ENCODE measurements at places on chromosomes 16 and 17. TPM values are rescaled to one million over a fixed set of nuclear protein-coding genes. Genes with fewer than 3 reads are reported as not detected.

GRCh38 chr17:61325382-61326073, 74.1 kb upstream of the TBX2 start:
- DNase-seq, result no peak

- no peak for DNase-seq
Measured at GRCh38 chr16:60640038-60640437, 1396.2 kb downstream of the CDH8 start.

- DNase-seq, result no peak
Measured at GRCh38 chr17:27525836-27526603, 69.8 kb downstream of the KSR1 start.

DNA sequence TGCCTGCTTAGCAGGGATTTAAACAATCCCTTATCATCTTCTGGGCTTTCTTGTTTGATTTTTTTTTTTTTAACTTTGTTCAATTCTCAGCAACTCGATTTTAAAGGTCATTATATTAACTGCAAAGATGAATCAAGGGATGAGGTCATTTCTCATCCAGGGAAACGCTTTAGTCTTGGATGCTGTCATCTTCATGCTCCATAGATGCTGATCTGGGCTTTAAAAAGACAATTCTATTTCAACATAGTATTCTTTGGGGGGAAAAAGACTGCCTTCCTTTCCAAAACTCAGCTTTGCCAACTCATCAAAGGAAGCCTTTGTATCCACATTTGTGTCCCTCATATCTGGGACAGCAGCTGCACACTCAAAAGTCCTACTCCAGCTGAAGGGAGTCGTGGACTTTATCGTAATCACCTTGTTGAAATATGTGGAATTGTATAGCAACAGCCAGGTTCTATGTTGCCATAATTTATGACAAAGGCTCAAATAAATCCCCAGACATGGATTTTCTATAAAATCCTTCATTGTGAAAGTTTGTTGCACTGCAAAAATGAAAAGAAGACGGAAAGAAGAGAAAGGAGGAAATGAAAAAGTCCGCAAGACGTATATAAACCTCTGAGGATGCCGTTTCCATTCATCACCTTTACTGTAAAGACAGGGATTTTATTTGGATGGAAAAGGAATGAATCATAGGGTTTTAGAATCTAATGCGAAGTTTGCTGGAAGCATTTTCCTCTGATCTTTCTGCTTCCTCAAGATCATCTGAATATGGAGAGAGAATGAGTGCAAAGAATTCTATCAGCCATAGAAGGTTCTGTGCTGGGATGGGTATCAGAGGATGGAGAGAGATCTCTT, 48.6 kb upstream of the XYLT1 start:
- no peak for DNase-seq

DNA sequence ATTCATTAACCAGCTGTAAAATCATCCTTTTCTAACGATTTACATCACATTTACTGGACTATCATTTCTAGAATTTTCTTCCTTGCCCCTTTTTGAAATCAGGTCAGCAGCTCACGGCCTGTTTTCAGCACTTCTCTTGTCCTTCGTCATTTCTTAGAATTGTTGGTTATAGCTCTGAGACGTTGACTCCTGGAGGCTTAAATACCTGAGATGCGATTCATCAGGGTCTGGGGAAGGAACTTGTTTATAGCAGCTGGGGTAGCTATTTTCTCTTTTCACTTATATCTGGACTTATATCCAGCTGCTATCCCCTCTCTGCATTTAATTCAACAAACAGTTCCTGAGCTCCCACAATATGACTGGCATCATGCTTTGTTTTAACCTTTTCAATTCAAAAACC, 338.7 kb upstream of the TNRC6C start:
- no peak for DNase-seq

DNA sequence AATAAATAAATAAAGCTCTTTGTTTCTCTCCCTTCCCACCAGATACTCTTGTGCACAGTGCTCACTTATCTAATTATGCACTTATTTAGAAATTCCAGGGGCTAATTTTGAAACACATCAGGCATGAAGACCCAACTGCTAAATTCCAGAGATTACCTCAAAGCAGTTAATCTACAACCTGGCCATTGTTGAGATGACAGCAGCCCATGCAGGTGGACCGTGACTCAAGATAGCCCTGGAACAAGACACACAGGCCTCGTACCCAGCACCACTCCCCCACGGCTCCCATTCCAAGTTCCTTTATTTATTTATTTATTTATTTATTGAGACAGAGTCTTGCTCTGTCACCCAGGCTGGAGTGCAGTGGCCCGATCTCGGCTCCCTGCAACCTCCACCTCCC, 60.1 kb upstream of the NPEPPS start:
- no peak for DNase-seq

DNA sequence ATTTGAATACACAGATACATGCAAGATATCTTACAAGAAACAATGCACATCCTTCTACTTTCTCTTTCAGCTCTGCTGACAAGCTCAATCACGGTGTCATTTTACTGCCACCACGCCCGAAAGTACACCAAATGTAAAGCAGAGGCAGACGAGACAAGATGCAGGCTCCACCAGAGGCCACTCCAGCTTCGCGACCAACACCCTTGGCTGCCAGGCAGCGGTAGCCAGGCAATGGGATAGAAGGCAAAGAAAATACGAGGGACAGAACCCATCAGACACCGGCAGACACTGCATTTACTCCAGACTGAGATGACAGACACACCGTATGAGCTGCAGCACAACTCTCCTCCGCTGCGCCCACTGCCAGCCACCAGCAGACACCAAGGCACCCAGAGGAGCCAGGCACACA, 41.0 kb downstream of the USP22 start:
- no peak for DNase-seq

DNA sequence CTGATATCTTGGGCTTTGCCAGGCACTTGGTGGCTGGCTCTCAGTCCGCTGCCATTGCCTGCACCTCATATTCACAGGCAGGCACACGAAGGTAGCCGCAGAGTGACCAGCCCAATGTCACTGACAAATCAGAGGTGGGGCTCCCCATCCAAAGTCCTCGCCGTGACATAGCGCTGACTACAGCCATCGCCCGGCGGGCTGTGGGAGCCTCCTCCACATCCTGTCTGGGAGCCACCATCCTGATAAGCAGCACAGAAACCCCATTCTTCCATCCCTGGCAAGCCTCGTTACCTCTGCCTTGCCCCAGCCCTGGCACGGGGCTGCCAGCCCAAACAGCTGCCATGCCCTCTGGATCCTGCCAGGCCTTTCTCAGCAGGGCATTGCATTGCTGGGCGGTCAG, 437.8 kb downstream of the SLC39A11 start:
- no peak for DNase-seq

- peak; percentile 94 for DNase-seq
Measured at GRCh38 chr17:17839791-17840707, 3.3 kb upstream of the SREBF1 start.

- peak; percentile 46 for DNase-seq
Measured at GRCh38 chr16:84065536-84066132, 23.0 kb upstream of the SLC38A8 start.

- DNase-seq, result no peak
Measured at GRCh38 chr17:48755356-48755755, 26.8 kb upstream of the HOXB13 start.

GRCh38 chr17:31428512-31428911, 37.0 kb downstream of the RAB11FIP4 start:
- no peak for DNase-seq

DNA sequence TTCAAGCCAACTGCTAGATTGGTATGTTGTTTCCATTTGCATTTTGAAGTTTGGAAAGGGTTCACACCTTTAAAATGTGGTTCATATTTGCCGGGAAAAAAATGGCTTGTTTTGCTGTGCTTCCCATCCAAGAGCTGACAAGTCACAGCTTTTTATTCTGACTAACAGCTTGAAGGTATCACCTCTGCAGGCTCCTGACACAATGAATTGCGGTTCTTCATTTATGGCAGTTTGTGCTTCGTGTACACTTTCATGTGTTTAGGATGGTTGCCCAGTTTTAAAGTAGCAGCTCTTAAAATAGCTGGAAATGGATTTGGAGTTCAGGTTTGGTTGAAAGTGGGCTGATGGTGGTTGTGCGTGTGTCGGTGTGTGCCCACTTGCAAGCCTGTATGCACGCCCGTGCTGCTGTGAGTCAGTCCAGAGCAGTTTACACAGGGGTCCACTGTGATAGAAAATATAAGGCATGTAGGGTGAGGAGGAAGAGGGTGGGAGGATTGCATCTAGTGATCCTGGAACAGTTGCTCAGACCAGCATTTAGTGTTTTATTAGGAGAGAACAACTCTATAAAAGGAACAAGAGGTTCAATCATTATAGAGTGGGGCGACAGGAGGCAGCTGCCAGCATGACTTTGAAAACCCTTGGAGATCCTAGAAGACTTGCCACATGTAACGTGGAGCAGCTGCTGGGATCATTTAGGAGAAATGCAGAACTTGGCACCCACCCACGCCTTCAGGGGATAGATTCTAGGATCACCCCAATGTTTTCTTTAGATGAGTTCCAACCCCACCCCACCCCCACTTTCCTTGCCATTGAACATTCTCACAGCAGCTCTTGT, 108.0 kb upstream of the TBX2 start:
- DNase-seq, result no peak

DNA sequence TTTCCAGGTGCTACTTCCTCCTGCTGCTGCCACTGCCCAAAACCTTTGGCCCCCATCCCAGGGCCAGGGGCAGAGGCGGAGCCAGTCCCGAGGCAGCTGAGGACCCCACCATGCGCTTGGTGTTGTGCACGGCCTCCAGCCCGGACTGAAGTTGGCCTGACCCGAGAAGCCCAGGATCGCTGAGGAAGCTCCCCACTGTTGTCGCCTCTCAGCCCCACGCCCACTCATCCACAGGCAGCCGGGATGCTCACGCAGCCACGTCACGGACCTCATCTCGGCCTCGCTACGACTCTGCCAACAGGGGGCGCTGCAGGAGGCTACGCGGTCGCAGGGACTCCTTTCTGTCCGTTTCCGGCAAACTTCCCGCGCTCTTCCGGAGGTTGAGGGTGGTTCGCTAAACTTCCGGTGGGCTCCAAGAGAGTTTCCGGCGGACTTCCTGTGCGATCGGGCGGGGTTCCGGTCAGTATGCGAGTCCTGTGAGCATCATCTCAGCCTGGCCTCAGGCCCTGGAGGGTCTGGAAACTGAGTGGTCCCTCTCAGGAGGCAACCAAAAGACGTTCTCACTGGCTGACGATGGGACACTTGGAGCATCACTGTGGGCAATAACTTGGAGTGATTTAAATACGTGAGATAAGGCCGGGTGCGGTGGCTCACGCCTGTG, 12.4 kb downstream of the ZG16B start:
- peak; percentile 78 for DNase-seq

DNA sequence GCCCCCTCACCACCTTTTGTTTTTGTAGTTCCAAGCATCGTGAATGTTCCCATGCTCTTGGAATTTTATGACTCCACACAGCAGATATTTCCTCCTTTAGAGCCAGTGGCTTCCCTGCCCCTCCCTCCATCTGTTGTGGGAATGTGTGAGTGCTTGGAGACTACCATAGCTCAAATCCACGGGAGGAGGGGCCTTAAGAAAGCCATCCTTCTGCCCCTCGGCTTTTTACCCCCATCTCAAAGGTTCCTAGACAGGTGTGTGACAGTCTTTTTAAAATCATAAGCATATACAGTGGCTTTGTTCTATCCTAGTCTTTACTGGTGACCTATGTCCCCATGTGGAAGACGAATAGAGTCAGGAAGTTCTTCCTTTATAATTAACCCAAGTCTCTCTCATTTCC, 47.2 kb downstream of the YPEL2 start:
- DNase-seq, result no peak

DNA sequence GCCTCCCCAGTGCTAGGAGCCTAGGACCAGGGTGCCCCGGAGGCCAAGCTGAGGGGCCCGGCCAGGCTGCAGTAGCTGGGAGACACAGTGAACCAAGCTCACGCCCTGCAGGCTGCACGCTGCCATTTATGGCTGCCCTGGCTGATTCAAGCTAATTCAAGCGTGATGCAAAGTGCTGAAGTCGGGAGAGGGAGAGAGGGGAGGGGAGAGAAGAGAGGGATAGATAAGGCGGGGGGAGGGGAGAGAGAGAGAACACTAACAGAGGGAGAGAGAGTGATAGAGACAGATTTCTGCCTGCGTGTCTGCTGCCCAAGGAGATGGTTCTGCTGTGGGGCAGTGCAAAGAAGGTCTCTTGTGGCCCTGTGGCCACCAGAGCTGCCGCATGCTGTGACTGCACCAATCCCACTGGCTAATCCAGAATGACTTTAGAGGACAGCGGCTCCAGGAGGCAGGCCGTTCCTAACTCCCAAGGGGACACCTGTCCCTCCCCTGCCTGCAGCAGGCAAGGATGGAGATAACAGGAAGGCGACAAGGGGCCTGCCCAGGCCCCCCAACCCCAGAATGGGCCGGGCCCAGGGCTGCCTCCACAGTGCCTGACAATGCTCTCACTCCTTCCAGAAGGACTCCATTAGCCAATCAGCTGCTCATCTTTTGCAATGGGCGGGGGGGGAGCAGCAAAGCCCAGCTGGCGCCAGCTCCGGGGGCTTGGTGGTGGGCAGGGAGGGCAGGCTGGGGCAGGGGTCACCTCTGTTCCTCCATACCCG, 12.9 kb downstream of the MXRA7 start:
- DNase-seq, result no peak

GRCh38 chr16:15993541-15993940, 44.1 kb downstream of the ABCC1 start:
- DNase-seq, result no peak

GRCh38 chr17:27651411-27652345, 20.7 kb downstream of the LGALS9 start:
- peak; percentile 75 for DNase-seq

DNA sequence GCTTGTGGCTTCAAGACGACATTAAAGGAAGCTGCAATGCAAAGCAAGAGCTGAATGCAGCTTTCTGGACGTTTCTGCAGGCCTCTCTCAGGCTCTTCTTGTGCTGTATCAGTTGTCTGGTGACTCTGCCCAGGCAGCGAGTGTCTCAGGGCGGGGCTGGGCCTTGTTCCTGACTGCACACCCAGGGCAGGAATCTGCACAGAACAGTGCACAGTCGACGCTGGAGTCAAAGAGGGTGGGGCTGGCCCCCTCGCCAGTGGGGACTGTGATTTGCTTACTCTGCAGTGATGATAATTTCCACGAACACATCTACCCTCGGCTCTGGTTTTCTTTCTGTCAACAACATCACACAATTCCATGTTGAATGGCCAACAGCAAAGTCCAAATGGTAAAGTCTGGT, 60.7 kb downstream of the IRF8 start:
- DNase-seq, result no peak

- DNase-seq, result no peak
Measured at GRCh38 chr16:74713325-74713724, 12.7 kb upstream of the MLKL start.

GRCh38 chr17:67605256-67605912, 112.4 kb upstream of the NOL11 start:
- DNase-seq, result peak; percentile 76

CACNG4 gene
- 0.22 TPM for polyA plus RNA-seq

MPV17L gene
- polyA plus RNA-seq, result 3.8 TPM

CTF1 gene
- polyA plus RNA-seq, result 7.9 TPM

GPR139 gene
- not detected for polyA plus RNA-seq

TK1 gene
- 1.4 TPM for polyA plus RNA-seq

CSH2 gene
- polyA plus RNA-seq, result not detected

GNG13 gene
- polyA plus RNA-seq, result not detected

CD300LB gene
- polyA plus RNA-seq, result 0.11 TPM

ENO3 gene
- polyA plus RNA-seq, result 1.8 TPM

HELZ gene
- polyA plus RNA-seq, result 20.1 TPM
